Parietal lobe (tissue), 2 donors: ENCODE measurements at places on chromosomes 6 and 20. TPM values are rescaled to one million over a fixed set of nuclear protein-coding genes. Genes with fewer than 3 reads are reported as not detected.

PPP1R16B gene
- 11.6 TPM for total RNA-seq

CGAS gene
- 1.6 TPM for total RNA-seq

PACSIN1 gene
- 4.1 TPM for total RNA-seq

MUC21 gene
- not detected for total RNA-seq

ID4 gene
- total RNA-seq: 82.0 TPM

RMND1 gene
- total RNA-seq: 36.9 TPM

ARMC2 gene
- 17.2 TPM for total RNA-seq

NKX2-4 gene
- total RNA-seq: not detected

ELOVL4 gene
- total RNA-seq: 29.1 TPM
